ENCODE measurements at places on chromosomes 1 and 21. TPM values are rescaled to one million over a fixed set of nuclear protein-coding genes. Genes with fewer than 3 reads are reported as not detected.

- no peak for DNase-seq
Measured at GRCh38 chr1:98342566-98342965, 319.0 kb upstream of the SNX7 start.

DNA sequence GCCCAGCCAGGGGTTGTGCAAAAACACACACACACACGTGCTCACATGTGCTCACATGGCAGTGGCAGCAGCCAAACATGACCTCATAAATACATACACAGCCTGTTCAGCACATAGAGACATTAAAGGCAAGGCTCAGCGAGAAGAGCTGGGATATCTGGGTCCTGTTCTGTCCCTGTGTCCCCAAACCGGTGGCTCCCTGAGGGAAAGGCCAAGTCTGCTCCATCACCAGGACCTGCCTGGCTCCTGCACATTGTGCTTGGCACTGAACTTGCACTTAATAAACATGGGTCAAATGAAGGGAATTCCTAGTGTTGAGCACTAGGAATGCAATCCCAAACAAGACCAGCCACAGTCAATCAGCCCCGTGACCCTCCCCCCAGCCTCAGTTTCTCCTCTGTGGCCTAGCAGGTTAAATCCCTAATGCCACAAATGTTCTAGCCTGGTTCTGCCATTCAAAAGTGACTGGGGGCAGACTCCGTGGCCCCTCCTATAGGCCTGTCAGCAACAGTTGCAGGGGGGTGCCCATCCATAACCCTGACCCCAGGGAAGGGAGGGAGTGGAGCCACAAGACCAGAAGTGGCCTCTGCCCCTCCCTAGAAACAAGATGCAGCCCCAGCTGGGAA lies 160.9 kb upstream of the VAMP3 start:
- no peak for DNase-seq

DNA sequence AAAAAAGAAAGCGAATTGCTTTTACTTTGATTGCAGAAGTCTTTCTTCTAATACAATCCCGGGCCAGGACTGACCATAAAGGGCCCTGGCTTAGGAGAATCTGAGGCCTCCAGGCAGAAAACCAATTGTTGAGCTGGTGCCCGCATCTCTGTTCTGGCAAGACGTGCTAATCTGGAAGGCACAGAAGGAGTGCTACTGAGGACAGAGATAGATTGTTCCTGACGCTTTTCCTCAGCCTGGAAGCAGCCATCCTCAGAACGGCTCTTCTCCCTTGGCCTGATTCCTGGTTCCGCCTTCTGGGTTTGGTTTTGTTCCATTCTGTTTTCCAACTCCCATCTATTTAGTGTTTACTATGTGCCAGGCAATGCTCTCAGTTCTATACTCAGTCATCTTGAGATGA lies 44.8 kb upstream of the SPOCD1 start:
- no peak for DNase-seq

DNA sequence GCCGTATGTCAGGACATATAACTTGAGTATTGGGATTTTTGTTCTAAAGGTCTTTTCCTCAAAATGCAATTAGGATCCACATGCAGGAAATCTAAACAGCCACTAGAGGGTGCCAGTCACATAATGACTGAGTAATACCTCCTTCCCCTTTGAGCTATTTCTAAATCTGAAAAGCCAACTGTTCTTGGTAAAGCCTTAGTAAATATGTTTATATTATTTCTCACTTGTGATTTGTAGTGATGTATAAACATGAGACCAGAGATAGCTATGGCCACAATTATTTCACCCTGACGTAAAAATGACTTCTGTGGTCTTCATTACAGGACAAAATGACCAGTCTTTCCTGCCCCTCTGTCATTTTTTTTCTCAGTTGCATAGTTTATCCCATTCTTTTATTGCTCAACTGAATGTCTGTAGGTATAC lies 41.0 kb upstream of the DR1 start:
- DNase-seq: no peak

DNA sequence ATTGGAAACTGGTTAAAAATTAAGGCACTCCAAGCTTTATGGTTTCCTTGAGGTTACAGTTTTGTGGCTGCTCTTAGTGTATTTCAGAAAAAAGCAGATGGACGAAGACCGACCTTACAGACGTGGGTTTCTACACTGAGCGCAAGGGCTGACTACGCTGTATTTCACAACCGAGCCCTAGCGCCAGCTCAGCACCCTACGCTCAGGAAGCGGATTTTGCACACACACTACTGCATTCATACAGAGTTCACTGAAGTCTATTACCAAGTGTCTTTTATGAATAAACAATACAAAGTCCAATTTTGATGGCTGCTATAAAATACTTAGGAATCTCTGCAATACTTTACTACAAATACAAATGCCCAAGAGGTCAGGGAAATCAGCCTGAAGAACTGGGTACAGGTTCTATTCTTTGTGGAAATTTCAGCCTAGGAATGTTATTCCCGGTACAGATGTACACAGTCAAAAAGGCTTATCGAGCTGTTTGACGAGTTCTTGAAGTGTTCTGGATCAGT lies 23.8 kb downstream of the PTTG1IP start:
- DNase-seq: no peak

DNA sequence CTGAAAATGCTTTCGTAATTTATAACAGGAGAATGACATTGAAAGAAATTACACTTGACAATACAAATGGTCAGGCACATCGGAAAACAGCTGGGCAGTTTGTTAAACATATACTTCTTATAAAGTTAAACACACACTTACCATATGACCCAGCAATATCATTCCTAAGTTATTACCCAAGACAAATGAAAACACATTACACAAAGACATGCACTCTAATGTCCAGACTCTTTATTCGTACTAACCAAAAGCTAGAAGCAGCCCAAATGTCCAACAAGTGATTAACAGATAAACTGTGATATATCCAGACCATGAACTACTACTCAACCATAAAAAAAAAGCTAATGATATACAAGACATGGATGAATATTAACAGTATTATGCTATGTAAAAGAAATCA lies 8.5 kb downstream of the AKT3 start:
- DNase-seq: no peak

GRCh38 chr1:220873868-220874655 lies 5.2 kb upstream of the HLX start:
- DNase-seq: no peak

DNA sequence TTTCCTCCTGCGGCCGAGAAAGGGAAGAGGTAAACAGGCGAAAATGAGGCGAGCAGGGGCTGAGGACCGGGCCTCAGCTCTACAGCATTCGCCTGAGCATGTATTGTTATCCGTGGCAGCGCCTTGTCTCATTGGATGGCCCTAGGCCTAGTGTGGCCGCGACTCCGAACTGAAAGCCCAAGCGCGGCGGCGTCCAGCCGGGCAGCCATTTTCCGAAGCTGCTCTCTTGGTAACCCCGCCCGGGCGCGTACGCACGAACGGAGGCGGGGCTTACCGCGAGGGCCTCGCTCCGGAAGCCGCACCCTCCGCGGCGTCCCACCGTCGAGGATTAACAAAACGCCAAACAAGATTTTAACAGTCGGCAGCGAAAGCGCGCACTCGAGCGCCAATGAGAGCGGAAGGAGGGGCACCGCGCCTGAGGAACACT lies 797 bp upstream of the USP1 start:
- DNase-seq: no peak

DNA sequence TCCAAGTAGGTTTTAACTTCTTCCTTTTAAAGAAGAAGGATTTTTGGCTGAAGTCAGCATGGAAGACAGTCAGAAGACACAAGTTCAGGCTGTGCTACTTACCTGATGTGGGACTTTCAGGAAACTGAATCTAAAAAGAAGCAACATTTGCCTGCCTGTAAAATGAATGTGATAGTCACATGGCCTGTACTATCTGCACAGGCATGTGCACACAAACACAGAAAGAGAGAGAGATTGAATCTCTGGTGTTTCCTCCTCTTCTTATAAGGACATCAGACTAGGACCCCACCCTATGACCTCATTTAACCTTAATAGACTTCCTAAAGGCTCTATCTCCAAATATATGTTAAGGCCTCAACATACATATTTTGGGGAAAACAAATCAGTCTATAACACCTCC lies 542.9 kb downstream of the PLPP3 start:
- no peak for DNase-seq

DNA sequence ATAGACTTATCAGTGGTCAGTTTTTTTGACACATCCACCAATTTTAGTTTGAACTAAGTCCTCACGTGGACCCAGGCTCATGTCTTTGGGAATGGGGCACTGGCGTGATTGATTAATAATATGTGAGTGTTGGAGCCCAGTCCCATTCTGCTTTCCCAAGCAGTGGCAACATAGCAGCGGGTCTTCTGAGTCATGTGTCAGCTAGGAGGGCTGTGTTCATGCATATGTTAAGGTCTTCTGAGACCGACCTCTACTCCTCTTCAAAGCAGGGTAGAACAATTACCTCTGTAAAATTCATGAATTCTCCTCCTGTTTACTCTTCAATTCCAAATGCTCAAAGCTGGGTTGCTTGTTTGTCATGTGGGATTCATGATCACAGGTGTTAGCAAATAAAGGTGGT lies 291.3 kb downstream of the CAMTA1 start:
- no peak for DNase-seq

- no peak for DNase-seq
Measured at GRCh38 chr21:27017246-27017645, 50.4 kb upstream of the ADAMTS5 start.

- no peak for DNase-seq
Measured at GRCh38 chr1:9537863-9538668, 1.2 kb upstream of the SLC25A33 start.

DNA sequence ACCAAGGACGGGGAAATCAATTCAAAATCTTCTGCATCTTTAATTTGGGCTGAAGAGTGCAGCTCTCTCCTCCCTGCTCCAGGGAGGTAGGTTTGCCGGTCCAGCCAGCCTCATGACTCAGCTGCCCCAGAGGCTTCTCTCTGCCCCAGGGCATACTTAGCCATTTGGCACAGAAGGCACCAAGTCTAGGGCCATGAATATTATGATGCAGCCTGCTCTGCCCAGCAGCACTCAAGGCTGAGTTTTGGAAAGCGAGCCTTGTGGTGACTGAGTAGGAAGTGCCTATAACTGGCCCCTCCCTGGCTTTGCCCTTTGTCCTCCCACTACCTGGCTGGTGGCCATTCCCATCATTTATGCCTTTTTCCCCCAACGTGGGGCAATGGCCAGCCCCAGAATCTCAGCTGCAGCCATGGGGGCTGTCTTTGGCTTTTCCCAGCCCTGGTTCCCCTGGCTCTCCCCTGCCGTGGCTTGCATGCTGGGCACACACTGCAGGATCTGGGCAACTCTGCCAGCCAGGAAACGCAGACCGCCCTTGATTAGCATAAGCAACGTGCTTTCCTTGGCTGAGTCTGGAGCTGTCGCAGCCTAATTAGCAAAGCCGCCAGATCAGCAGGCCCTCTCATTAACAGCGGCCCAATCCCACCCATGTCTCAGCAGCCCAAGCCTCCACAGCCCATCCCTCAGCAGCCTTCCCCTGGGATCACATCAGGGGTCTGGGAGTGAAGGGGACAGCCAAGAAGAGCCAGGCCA lies 258.6 kb upstream of the TMEM51 start:
- DNase-seq: no peak

GRCh38 chr1:47908258-47908657 lies 88.9 kb downstream of the TRABD2B start:
- no peak for DNase-seq

DNA sequence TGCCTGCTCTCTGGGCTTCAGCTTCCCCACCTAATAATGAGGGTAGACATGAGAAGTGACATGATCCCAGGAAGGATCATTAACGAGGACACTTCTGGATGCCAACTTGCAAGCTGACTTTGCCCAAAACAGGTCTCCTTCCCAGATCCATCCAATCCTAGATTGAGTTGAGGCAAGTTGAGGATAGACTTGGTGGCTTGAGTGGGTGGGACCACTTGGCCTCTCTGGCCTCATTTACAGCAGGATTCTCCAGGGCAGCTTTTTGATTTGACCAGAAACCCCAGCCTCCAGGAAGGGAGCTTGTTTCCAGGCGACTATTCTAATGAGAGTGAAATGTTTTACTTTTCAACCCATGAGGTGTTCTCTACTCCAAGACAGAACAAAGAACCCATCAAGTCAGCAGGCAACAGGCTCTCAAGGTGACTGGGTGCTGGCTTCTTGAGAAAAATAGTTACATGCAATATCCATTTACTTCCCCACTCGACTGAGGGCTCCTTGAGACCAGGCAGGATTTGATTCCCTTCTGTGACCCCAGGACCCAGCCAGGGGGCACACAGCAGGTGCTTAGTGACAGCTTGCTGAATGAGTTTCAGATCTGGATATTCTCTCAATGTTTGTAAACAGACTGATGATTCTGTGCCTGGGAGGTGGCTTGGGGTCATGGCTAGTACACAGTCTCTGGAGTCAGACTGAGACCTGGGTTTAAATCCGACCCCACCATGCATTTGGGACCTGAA lies 128.2 kb downstream of the DMRTB1 start:
- DNase-seq: no peak

DNA sequence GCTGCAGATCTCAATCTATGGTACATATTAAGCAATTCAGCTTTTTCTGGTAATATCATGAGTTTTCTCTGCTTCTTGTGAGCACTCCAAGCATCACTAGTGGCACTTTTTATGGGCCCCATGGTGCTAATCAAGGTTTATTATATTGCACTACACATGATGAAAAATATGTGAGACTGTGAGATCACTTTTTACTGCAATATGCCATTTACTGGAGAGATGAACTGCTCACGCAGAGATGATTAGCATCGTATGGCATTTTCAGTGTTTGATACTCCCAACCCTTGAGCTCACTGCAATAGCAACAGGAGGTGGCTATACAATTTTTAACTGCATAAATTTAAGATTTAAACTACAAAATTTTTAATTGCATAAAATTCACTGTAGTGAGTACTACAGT lies 8.7 kb upstream of the KCNK1 start:
- no peak for DNase-seq

DNA sequence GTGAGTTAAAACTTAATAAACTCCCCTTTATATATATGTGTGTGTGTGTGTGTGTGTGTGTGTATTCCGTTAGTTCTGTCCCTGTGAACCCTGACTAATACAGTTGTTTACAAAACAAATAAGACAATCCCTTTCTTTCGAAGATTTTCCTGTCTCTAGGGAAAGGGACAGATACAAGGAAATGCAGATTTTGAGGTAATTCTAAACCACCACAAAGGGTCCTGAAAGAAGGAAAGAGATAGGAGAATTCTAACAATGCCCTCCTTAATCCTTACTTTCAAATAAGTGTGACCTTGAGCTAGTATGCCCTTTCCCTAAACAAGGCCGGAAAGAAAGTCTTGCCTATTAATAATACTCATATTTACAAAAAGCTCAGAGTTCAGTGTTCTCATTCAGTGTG lies 164.8 kb upstream of the COL11A1 start:
- DNase-seq: no peak

GRCh38 chr1:203320591-203321272 lies 15.4 kb downstream of the BTG2 start:
- DNase-seq: no peak

GRCh38 chr21:19908390-19908789 lies 1089.8 kb upstream of the NCAM2 start:
- no peak for DNase-seq

- DNase-seq: no peak
Measured at GRCh38 chr1:42914092-42914627, 44.5 kb downstream of the SLC2A1 start.

GRCh38 chr21:44500111-44500510 lies 39.9 kb downstream of the KRTAP10-1 start:
- DNase-seq: no peak

EFNA1 gene
- total RNA-seq: 48.2 TPM

SYTL1 gene
- total RNA-seq: 42.3 TPM

AGO3 gene
- 17.7 TPM for total RNA-seq

ADAMTSL4 gene
- total RNA-seq: 0.65 TPM

MAP3K6 gene
- total RNA-seq: 43.3 TPM

KCNJ10 gene
- not detected for total RNA-seq

TINAGL1 gene
- total RNA-seq: 194 TPM

SH2D1B gene
- not detected for total RNA-seq

MYCL gene
- 5.6 TPM for total RNA-seq

TEKT2 gene
- 0.34 TPM for total RNA-seq

LCE1F gene
- total RNA-seq: 0.42 TPM

LCE1B gene
- 0.42 TPM for total RNA-seq

Data from foreskin keratinocyte (primary cell).